T-helper 22 cell (primary cell): ENCODE measurements at places on chromosomes 4 and X.

GRCh38 chrX:72306851-72307645 lies 1.3 kb upstream of the CITED1 start:
- no peak for DNase-seq

DNA sequence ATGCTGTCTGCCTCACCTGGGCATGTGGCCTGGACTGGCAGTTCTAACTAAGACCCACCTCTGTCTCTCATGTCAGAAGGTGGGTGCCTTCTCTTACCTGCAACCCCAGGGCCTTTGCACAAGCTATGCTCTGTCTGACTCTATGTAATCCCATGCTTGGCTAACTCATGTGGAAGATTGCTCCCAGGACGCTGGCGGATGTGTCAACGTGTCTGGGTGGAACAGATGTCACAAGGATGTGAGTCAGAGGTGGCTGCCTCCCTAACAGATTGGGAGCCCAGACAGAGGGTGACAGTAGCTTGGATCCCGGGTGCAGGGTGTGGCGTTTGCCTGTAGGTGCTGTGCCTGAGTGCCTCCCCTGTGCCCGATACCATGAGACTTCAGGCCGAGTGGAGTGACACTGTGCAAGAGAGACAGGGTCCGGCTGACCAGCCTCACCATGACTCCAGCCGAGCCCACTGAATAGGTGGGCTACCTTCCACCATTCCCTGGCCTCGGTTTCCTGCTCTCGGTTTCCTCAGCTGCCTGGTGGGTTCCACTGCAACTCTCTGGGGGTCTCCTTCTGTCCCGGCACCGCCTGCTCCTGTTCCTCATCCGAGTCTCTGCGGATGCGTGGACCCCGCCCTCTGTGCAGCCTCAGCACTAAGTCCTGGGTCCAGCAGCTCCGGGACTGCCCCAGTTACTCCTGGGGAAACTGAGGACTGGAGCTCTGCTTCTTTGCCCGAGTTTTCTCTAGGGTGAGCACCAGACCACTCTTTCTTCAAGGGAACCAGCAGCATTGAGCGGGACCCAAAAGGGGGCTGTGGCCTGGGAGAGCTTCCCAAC lies 11.0 kb downstream of the SH3BP2 start:
- DNase-seq: no peak

- DNase-seq: no peak
Observed at GRCh38 chr4:112908511-112908910, 140.9 kb upstream of the ANK2 start.

- no peak for DNase-seq
Observed at GRCh38 chr4:8261851-8262535, 7.6 kb upstream of the HTRA3 start.

DNA sequence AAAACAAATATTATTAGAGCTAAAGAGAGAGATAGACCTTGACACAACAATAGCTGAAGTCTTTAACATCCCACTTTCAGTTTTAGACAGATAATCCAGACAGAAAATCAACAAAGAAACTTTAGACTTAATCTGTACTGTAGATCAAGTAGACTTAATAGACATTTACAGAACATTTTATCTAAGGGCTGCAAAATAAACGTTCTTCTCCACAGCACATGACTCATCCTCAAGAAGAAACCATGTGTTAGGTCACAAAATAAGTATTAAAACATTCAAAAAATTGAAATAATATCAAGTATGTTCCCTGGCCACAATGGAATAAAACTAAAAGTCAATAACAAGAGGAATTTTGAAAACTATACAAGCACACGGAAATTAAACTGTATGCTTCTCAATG lies 1510.3 kb upstream of the PCDH10 start:
- DNase-seq: no peak

GRCh38 chrX:87517571-87518141 lies at the start of gene KLHL4:
Gene KLHL4 (plus strand): TSS chrX:87517802. CDS start chrX:87517894, 92 bp downstream.
- DNase-seq: no peak

- no peak for DNase-seq
Observed at GRCh38 chrX:4710618-4711433, 997.4 kb upstream of the PRKX start.

- no peak for DNase-seq
Observed at GRCh38 chr4:14644580-14645282, 357.6 kb upstream of the CPEB2 start.

- no peak for DNase-seq
Observed at GRCh38 chr4:31557437-31557836, 837.3 kb downstream of the PCDH7 start.

- DNase-seq: no peak
Observed at GRCh38 chr4:157265281-157265680, 44.8 kb downstream of the GRIA2 start.

- no peak for DNase-seq
Observed at GRCh38 chrX:63281465-63281864, 69.7 kb downstream of the SPIN4 start.

GRCh38 chrX:1486749-1487361 lies 34.1 kb upstream of the ASMTL start:
- DNase-seq: no peak

DNA sequence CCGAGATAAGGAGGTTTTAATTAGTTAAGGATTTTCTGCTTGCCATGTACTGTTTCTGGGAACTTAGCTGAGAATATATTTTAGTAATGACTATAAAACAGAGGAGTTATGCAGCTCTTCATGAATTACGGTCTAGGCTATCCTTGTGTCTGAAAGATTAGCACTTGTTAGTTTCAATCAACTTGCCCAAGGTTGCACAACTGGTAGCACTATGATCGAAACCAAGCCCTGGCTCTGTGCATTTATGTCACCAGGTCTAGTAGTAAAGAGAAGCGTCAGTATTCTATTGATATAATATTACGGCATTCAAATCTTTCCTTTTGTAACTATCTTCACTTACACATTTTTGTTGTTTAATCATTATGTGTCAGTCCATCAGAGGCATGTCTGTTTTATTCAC lies 176.0 kb downstream of the TLL1 start:
- DNase-seq: no peak

GRCh38 chr4:38590046-38590445 lies 74.0 kb upstream of the KLF3 start:
- no peak for DNase-seq

DNA sequence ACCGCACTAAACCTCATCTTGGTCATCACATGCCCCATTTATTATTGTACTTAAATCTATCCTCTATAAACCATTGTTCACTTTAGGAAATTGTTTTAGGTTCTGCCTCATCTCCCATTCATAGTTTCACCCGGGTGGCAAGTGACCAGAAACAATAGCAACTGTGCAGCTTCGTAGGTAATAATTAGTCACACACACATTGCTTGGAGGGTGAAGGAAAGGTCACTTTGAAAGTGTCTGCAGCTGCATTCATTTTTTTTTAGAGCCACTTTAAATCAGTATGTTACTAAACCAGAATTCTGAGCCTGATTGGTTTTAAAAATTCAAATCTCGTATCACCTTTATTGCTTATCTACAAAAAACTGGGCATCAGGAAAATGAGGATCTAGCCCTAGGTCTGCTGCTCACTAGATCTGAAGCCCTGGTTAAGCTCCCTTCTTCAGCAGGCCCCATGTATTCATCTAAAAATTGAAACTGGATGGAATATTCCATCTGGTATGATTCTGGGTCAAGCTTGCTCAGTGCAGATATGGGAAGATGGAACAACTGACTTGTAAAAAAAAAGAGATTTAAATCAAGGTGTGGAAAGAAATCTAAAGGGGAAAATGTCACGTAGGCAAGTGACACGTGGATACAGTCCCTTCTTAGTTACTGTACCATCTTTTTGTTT lies 62.4 kb downstream of the LIMCH1 start:
- DNase-seq: no peak

DNA sequence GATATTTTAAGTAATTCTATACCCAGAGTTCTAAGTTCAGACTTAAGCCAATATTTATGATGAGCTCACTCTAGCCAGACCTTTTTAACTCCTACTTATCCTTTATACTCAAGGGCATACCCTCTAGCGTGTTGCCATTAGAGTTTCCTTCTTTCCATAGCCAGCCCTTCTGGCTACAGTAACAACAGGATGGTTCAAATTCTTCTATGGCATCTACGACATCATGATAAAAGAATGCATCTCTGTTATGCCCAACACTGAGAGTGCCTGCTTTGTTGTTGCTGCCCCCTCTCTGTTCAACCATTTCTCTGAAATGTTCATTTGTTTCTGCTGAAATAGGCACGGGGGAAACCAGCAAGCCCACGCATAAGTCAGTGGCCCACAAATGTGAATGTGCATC lies 104.5 kb downstream of the UBE2NL start:
- DNase-seq: no peak

GRCh38 chr4:180642732-180643131 lies 1600.5 kb upstream of the TENM3 start:
- DNase-seq: no peak

DNA sequence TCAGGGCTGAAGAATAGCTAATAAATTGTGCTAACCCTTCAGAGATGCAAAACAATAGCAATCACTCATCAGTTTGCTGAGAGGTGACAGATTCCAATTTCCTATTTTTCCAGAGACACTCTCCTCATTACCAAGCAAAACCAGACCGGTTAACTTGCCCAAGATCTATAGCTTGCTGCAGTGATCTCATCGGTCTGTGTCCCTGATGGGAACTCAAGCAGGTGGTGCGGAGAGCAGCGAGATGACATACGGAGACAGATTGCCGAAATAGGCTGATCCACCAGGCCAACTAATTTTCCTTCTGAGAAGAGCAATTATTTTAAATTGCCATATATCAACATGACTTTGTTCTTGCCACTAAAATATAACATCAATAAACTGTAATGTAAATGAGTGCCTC lies 10.5 kb upstream of the DCHS2 start:
- DNase-seq: no peak

- DNase-seq: no peak
Observed at GRCh38 chr4:58225460-58225859, 1115.3 kb upstream of the IGFBP7 start.

DNA sequence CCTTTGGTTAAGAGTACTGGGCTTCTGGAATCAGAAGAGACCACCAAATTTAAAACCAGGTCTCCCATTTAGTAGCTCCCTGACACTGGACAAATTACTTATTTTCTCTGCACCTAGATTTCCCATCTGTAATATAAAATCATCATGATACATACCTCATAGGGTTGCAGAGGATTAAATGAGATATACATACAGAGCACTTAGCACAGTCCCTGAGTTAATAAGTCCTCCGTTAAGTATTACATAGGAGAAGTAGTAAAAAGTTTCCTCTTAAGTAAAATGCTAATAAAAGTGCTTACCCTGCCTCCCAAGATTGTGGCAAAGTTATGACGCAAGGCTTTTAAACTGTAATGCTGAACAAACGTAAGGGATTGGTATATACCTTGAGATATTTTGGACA lies 539 bp upstream of the CHIC1 start:
- no peak for DNase-seq

GRCh38 chr4:6056976-6057766 lies 38.9 kb upstream of the C4orf50 start:
- DNase-seq: no peak

- no peak for DNase-seq
Observed at GRCh38 chr4:163110442-163110841, 56.2 kb downstream of the NAF1 start.

GRCh38 chrX:106615041-106615440 lies 3.3 kb downstream of the RADX start:
- DNase-seq: no peak

GRCh38 chr4:8267077-8267476 lies 2.5 kb upstream of the HTRA3 start:
- DNase-seq: no peak

- no peak for DNase-seq
Observed at GRCh38 chr4:144906181-144906925, 191.6 kb downstream of the ANAPC10 start.

- DNase-seq: no peak
Observed at GRCh38 chr4:75158451-75158850, 225.5 kb downstream of the PARM1 start.

DNA sequence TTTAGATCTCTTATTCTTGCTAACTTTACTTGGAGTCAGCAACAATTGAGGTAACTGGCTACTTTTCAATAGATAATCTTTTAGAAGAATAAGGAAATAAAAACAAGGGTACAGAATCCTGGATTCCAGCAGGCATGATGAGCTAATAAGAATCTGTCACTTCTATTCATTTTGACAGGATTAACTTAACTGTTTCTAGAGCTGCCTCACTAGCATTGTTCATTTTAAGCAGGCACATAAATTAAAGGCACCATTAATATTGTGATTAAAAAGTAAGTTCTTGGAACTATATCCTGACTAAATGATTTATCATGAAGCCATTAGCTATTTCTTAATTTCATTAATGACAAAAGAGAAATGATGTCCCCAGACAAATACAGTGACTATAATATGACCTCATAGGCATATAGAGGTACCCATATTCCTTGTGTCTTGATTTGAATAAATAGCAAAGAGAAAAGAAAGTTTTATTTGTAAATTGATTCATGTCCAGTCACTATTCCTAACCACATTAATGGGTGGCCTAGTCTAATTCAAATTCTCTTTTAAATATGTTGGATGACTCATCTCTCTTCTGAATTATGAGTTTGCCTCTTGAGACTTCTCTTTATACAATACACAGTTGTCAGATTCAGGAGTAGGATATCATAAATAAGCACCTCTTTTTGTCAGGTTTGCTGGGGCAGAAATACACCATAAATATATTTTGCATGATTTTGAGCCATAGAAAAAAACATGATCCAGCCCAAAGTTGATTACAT lies 343.0 kb downstream of the SLITRK2 start:
- DNase-seq: no peak

GRCh38 chr4:81052119-81053068 lies 21.9 kb downstream of the BMP3 start:
- no peak for DNase-seq

- no peak for DNase-seq
Observed at GRCh38 chr4:121148000-121148399, 16.1 kb downstream of the TNIP3 start.

DNA sequence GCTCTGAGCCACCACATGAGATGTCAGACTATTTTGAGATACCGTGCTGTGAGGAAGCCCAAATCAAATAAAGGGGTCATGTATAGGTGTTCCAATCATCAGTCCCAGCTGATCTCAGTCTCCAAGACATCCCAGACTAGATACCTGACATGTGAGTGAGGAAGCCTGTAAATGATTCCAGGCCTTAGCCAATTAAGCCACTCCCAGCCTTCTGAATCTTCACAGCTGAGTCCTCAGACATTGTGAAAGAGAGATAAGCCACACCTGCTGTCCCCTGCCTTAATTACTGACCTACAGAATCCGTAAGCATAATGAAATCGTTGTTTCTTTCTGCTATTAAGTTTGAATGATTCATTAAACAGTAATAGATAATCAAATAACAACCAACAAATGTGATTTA lies 671.4 kb downstream of the ZNF674 start:
- DNase-seq: no peak
